Inflammatory macrophage treated with lipopolysaccharide for 4 hours (primary cell): ENCODE measurements at places on chromosomes 16 and 17.
A peak's percentile ranks its signal among the peaks of the same experiment; 100 is the strongest.

GRCh38 chr17:8005967-8006730, 3.7 kb downstream of the GUCY2D start:
- DNase-seq = peak; percentile 26

- DNase-seq = peak; percentile 15
These were observed 10.6 kb downstream of the ZFHX3 start for GRCh38 chr16:73037331-73037745.

- peak; percentile 85 for DNase-seq
These were observed 15.4 kb upstream of the ZNF287 start for GRCh38 chr17:16584273-16584995.

- no peak for DNase-seq
These were observed 3.3 kb upstream of the GAS7 start for GRCh38 chr17:10201680-10202079.

DNA sequence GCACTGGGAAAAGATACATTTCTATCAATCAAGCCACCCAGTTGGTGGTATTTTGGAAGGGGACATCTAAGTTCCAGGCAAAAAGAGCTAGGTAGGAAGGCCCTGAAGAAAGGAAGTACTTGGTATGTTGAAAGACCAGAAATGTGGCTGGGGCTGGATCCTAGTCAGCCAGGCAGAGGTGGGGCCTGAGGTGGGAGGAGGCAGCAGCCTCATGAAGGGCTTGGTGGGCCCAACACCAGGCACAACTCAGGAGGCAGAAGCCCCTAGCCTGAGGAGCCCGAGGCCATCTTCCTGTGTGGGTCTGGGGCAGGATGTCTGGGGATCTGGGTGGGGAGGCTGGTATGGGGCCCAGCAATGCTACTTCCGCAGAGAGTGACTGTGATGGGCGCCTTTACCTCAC, 105.9 kb downstream of the SALL1 start:
- DNase-seq = no peak

DNA sequence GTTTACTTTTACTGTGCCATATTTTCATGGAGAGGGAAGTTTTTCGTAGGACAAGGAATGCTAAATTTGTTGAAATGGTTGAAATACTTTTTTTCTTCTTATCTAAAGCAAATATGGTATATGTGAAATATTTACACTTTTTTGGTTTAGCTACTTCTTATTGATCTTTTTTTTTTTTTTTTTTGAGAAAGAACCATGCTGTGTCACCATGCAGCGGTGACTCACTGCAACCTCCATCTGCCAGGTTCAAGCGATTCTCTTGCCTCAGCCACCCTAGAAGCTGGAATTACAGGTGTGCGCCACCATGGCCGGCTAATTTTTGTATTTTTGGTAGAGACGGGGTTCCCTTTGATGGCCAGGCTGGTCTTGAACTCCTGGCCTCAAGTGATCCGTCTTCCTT, 100.5 kb downstream of the FTO start:
- no peak for DNase-seq

- DNase-seq = no peak
These were observed 77.0 kb downstream of the TANGO6 start for GRCh38 chr16:68920349-68920748.

DNA sequence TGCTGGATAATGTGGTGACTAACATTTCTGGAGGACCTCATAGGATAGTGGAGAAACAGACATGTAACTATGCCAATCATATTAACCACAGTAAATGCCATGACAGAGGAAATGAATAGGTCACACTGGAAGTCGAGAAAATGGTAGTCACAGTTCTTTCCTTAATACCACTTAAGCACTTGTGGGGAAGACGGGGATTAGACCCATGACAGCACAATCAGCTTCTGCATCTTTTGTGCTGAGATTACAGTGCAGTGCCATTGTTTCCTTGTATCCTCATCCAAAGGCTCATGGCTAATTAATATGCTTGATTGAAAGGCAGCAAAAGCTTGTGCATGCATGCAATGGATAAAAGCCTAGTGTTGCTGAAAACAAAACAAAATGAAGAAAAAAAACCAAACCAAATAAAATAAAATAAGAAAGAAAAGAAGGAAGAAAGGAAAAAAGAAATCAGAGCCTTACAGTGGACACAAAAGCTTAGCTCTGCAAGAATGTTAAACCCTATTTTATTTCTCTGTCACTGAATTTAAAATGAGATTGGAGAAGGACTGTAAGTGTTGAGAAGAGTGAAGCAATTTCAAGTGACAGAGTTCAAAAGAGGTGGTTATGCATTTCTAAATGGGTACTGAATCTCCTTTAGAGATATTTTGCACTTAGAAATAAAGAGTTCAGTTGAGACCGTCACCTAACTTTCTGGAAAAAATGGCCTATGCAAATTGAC, 1011.9 kb downstream of the CDH8 start:
- no peak for DNase-seq

GRCh38 chr17:35738519-35739133, 7.2 kb downstream of the RASL10B start:
- DNase-seq = no peak

DNA sequence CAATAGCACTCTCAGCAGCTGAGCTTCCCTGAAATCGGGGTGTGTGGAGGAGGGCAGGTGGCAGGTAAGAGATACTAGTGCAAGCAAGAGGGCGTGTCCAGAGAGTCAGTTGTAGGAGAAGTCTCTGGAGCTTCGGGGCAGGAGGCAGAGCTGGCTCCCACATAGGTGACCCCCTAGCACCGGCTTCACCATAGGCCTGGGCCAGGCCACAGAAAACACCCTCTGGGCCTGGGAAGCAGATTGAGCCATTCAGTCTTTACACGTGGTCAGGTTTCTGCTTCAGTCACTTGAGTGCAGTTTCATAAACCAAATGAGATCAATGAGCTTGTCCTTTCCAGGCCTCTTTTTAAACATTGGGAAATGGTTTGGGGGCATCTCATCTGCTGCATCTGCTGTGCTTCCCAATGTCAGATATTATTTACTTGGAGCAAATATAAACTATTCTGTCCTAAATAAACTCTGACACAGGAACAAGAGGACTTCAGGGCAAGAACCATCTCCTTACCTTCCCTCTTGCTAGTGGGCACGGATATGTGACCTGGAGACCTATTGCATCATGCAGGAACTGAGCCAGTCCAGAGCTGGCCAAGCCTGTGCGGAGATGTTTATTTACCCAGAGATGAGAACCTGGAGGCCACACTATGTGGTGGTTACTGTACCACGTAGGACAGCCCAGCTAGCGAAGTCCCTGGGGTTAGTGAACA, 16.1 kb downstream of the CCR7 start:
- no peak for DNase-seq

- DNase-seq = peak; percentile 64
These were observed 4.6 kb downstream of the TGFB1I1 start for GRCh38 chr16:31476303-31477219.

GRCh38 chr17:54903375-54903774, 2.7 kb downstream of the TOM1L1 start:
- DNase-seq = no peak
